ENCODE measurements at places on chromosomes 4 and X.

DNA sequence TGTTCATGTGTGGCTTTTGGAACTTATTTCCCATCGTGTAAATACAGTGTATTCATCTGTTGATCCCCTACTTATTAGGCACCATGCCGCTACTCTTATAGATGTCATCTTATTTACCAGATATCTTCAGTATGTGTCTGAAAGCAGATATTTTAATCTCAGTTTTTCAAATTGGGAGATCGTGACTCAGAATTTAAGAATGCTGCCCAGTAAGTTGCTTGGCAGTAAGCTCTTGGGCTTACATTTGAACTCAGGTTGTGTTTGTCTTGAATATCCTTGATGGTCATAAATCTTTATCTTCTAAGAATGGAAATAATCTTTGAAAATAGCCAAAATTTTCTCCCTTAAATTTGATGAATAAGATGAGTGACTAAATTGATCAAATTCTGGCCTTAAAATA is 45.9 kb upstream of the RPA4 start:
- no peak for DNase-seq

DNA sequence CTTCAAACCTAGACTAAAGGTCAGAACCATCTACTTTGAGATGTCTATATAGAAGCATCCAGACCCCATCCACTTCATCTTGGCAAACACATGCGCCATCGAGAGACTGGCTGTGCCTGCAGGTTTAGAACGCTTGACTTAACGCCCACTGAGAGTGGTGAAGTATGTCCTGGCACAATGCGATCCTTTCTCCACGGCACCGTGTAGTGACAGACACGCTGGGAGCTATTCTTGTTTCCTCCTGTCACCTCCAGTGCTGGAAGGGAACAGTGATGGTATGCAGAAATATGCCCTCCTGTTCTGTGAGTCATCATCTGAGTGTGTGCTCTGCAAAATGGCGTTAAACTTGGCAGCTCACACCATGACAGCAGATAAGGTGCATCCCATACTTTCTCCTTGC is 330.2 kb downstream of the NLGN4X start:
- DNase-seq = no peak

DNA sequence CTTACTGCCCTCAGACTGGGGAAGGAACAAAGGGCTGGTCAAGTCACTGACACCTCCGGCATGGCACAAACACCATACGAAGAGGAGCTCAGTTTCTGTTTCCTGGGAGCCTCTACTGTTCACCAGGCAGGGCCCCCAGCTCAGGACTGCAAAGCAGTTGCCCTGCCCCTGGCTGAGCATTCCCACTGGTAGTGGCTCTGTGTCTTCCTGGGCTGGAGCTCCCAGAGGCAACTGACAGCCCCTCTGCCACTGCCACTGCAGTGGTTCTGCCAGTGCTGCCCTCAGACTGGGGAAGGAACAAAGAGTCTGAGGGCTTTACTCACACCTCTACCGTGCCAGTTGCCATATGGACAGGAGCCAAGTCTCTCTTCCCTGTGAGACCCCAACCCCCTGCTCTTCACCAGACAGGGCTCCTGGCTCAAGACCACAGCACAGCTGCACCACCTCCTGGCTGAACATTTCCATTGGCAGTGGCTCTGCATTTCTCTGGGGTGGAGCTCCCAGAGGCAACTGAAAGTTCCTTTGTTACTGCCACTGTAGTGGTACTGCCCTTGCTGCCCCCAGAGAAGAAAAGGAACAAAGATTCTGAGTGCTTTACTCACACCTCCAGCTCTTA is 67.9 kb downstream of the SMARCA5 start:
- no peak for DNase-seq

GRCh38 chr4:36283912-36284465 is 2.6 kb downstream of the DTHD1 start:
- DNase-seq = no peak

DNA sequence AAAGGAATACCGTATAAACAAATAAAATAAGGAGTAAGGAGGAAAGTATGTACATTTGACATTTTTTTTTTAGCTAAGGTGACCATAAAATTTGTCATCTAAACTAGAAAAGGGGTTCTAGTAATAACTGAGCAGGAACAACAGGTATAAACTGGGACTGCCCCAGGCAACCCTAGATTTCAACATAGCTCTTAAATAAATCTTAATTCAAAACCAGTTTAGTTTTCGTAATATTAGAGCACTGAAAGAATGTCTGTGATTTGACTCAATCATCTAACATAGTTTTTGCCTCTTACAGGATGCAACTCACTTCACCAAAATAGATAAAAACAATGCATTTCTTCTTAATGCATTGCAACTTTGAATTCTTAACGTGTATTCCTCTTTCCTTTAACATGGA is 257.7 kb downstream of the ADAMTS3 start:
- DNase-seq = no peak

DNA sequence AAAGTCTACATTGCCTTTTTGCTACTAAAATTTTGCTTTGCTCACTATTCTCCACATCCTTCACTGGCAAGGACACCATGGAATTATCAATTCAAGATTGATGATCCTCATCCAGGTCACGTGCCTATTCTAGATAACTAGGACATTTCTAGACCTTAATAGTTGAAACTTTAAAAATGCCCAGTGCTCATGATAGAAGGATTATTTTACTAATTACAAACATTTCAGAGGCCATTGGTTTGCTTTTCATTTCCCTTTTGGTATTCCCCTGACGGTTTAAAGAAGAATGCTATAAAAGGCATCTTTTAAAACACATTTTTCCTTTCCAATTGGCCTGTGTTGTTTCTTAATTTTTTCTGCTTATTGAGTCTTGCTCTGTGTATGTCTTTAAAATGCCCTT is 249.4 kb downstream of the NDST4 start:
- no peak for DNase-seq

DNA sequence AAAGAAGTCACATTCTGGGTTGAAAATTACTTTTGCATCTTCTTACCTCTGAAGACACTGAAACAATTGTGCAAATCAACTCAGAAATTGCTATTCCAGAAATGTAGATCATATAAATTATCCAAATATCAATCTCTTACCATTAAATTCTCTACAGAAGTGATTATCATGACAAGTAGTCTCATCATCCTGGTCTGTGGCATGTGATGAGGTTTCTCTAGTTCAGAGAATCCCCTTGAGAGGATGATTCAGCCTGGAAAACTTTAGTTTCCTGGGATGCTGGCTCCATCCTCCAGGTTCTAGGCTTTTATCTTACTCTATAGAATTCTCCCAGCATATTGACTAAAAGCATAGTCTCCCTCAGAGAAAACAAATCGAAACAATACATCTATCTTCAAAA is 76.2 kb upstream of the S100G start:
- no peak for DNase-seq

DNA sequence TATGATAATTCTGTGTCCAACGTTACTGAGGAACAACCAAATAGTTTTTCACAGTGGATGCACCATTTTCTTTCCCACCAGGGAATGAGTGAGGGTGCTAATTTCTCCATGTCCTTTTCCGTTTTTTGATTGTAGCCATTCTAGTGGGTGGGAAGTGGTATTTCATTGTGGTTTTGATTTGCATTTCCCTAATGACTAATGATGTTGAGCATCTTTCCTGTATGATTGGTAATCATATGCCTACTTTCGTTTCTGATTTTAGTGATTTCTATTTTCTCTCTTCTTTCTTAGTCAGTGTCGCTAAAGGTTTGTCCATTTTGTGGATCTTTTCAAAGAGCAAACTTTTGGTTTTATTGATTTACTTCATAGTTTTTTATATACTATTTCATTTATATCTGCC is 32.1 kb upstream of the TEX13D start:
- DNase-seq = no peak

- DNase-seq = no peak
Measured at GRCh38 chrX:14220386-14220944, 190.8 kb upstream of the GEMIN8 start.

GRCh38 chrX:23435575-23435974 is 100.9 kb downstream of the PTCHD1 start:
- DNase-seq = no peak

DNA sequence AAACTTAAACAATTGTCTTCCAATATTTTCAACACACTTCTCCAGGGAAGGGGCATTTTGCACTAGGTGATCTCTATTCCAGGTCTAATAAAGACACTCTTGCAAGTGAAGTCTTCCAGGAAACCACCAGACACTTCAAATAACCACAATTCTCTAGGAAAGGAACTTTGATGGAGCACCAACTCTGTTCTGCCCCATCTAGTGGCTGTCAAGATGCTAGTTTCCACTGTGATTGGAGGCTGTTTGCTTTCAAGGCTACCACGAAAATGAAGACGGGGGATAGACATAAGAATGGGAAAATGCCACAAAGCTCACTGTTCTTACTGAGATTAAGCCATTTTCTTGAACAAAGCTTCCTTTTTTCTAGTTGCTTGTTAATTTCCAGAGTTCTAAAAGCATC is 100.6 kb upstream of the F9 start:
- DNase-seq = no peak

- DNase-seq = no peak
Measured at GRCh38 chr4:114734594-114734993, 136.0 kb downstream of the UGT8 start.

DNA sequence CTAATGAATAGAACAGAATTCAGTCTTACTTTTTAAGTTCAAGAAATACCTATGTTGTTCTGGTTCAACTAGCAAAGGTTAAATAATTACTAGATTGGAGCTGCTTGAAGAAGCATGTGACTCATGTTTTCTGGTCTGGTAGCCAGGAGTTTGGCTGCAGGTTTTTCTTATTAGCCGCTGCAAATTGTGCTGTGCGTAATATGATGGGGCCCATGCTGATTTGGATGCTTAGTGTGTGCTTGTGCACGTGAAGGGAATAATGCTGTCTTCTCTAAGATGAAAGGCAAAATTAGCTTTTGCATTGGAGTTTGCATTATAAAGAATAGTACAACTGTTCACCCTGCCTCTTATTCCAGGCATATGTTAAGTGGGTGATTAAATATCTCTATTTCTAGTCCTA is 219.6 kb downstream of the SNCA start:
- no peak for DNase-seq

DNA sequence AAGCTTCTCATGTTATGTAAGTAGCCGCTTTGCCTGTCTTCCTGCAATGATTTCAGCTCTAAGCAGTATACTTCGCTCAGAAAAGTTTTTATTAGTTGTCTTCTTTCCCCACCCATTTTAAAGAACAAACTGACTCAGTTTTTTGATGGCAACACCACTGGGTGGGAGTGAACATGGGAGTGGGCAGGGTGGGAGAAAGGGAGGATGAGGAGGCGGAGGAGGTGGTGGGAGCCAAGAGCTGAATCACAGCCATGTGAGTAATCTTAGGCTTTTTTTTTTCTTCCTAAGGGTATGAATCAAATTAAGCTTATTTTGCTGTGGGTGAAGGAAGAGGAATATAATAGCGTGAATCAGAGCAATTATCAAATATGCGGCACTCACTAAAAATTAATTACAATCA is 574.3 kb upstream of the DIPK2B start:
- DNase-seq = no peak

- peak; percentile 12 for DNase-seq
Measured at GRCh38 chr4:48341776-48342605, 662 bp downstream of the SLAIN2 start.

DNA sequence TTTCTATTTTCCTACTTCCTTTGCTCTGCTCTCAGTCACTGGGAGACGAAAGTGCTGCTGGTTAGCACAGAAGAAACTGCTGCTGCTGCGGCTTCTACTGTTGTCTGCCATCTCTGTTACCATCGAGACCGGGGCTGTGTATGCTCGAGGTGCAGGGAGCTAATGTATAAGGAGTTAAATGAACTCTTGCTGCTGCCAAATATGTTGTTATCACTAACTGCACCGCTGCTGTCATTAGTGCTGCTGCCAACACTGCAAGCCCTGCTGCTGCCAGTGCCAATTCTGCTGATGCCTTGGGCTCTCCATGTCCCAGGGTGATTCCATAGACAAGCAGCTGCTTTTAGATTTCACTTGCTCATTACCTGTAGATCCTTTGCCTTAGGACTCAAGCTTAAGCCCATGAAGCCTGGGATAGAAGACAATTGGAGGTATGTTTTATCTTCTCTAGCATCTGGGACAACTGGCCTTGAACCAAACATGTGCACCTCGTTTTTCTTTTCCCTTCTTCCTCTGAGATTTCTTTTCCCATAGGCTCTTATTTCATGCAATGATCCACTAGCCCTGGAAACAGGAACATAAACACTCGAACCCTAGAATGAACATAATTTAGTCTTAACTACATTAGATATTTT is 107.8 kb downstream of the CCSER1 start:
- no peak for DNase-seq

- no peak for DNase-seq
Measured at GRCh38 chr4:150896497-150896896, 118.6 kb downstream of the LRBA start.

- no peak for DNase-seq
Measured at GRCh38 chr4:132498215-132498614, 650.9 kb upstream of the PCDH10 start.

DNA sequence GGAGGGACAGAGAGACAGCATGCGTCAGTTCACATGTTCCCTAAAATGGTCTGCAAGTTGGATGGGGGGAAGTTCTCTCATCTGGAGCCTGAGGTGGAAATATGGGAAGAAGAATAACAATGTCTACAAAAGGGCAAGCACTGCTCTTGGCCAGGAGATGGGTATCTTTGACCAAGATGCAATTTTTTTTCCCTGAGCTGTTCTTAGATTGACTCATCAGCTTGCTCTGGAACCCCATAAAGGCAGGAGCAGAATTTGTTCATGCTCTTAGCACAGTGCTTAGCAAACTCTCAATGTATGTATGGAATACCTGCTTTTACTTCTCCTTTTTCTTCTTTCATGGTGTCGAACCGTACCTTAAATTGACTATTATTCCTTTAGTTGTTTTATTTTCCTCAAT is 90.5 kb upstream of the ZNF827 start:
- no peak for DNase-seq

DNA sequence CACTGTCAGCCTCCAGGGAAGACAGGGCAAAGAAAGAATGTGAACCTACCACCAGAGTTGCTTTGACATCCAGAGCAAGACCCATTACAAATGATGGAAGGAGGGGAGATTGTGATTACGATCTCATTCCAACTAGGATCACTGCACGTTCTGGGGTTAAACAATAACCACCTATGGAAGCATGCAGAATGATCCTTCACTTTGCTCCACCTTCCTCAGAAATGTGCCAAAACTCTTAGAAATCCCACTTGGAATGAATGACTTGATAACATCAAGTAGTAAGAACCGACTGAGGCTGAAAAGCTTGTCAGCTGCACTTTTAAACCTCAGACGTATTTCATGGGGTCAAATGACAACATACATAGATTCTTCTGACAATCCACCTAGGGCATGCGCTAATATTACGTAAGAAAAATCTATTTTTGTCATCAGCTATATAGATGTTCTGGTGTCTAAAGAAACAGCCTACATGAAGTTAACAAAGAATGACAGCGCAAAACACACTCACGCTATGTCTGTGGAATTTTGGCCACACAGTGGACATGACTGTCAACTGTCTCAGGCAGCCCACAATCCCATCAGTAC is 3.5 kb upstream of the STS start:
- no peak for DNase-seq

DNA sequence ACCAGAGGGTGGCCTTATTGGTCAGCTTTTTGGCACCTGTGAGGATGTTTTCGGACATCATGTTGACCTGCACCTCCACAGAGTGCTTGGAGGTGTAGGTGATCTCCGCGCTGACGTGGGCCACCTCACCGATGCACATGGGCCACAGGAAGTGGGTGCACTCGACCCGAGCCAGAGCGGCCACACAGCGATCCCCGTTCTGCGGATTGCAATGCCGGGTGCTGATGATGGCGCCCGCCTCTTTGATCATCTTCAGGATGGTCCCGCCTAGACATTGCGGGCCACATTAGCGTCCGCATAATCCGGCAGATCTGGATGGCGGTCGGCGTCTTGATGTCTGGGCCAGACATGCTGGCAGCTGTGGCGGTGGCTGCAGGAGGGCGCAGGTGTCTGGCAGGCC is 12.9 kb upstream of the N4BP2 start:
- no peak for DNase-seq
